ENCODE measurements at places on chromosomes 7 and 10.

DNA sequence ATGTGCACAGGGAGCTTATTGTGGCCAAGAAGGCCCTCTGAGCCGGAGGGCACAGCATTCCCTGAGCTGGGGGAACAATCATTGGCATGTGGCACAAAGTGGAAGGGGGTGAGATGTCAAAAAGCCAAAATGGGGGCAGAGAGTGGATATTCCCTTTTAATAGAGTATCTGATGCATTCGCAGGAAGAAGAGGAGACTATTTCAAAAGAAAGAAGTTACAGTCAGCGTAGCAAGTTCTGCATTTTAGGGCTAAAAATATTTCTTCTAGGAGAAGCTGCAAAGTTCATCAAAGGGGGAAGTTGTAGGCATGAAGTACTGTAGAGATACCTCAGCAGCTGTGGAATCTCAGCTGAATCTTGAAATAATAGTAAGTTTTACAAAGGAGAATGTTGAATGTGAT is 136.0 kb upstream of the WDR11 start:
- no peak for DNase-seq

DNA sequence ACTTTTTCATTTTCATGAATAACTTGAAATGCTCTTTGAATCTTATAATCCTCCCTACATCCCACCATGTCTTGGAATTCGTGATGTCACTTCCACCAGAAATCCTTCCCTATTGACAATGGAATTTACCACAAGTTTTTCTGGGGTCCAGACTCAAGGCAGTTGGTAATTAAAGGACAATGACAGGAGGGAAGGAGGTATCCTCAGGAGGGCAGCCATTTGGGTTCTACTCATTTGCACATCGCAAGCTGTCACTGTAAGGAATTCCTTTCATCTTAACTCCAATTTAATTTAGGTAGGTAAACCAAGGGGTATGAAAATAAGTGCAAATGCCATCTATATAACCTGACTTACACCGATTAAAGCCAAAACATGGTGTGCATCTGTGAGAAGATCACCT is 21.9 kb downstream of the LRRC17 start:
- no peak for DNase-seq

DNA sequence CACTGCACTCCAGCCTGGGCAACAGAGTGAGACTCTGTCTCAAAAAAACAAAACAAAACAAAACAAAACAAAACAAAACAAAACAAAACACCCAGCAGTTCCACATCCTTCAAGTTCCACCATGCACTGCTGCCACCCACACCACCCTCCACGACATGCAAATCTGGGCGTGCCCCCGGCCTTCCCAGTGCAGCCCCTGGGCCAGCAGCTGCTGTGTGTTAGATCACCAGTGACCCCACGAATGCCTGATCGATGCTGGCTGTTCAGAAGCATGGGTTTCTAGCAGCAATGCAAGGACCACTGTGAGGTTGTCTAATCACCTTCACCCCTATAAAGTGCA is 36.3 kb downstream of the ELFN1 start:
- DNase-seq: no peak

- DNase-seq: no peak
Observed at GRCh38 chr10:70418713-70419112, 14.8 kb downstream of the EIF4EBP2 start.

DNA sequence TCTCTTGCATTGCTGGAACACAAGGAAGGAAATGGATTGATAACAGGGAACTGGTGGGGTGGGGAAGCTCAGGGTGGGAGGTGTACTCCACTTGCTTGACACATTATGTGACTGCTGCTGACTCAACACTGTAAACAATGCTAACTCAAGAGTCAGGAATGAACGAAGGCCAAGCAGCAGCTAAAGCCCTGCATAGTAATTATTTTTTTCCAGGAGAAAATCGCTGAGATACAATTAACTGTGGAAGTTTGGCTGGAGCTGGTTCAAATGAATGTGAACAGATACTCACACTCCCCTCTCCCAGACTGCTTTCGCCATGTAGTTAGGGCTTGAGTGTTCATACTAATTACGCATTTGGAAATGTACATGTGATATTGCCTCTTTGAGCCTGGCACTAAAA is 170.9 kb upstream of the AOAH start:
- no peak for DNase-seq

DNA sequence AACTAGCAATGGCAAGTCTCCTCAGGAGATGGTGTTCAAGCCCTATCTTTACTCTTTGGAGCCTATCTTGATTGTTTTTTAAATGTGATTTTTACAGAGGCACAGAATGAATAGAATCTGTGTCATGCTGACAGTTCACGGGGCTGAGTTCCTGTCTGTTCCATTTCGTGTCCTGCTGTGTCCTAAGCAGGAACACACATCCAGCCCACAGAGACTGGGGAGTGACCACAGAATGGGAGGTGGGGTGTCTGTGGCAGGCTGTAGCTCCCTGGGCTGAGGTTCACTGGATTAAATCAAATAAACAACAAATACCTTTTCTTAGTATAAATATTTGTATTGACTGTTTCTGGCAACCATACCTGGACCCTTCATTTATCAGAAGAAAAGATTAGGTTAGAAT is 73.4 kb upstream of the CARD11 start:
- no peak for DNase-seq

GRCh38 chr7:156034397-156034796 is 222.1 kb upstream of the SHH start:
- DNase-seq: no peak

GRCh38 chr7:155316427-155317113 is 18.9 kb downstream of the INSIG1 start:
- no peak for DNase-seq

DNA sequence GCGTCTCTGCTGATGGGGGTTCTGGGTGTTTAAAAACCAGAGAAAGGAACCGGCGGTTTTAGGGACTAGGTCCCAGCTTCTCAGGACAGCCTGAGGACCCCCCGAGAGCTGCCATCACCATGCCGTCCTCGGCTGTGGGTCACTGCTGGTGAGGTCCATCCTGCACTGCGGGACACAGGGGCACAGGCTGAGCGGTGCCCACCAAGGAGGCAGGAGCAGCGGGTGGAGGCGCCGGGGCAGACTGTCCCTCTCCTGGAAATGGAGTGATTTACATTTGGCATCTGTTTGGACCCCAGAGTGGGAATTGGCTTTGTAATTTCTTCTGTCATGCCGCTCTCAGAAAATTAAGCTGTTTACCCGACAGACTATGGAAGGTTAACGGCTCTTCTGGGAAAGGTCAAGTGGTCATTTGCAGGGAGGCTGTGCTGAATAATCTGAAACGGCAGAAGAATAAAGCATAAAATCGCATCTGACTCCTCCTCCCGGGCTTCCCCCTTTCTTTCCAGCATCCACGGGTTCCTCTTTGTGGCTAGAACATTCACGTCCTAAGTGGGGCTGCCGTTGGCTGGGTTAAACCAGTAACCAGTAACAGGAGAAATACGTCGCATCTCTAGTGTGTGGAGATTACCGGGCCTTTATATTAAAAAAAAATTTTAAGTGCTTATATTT is 31.7 kb downstream of the LHPP start:
- no peak for DNase-seq

DNA sequence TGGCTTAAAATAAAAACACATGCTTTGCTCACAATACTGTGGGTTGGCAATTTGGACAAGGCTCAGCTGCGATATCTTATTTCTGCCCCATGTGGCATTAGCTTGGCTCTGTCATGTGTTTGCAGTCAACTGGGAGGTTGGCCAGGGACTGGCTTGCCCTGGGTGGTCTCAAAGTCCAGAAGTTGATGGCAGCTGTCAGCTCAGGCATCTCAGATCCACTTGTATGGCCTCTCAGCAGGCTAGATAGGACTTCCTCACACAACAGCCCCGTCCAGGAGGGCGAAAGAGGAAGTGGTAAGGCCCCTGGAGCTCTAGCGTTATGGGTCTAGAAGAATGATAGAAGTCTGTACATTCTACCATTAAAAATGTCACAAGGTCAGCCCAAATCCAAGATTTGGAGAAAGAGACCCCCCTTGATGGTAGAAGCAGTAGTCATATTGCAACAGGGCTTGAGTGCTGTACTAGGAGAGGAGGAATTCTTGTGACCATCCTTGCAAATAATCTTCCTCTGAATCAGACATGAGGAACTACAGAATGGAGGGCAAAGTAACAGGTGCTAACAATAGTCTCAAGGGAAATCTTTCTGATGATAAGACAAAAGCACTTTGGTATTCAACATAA is 166.2 kb downstream of the FAM107B start:
- no peak for DNase-seq

DNA sequence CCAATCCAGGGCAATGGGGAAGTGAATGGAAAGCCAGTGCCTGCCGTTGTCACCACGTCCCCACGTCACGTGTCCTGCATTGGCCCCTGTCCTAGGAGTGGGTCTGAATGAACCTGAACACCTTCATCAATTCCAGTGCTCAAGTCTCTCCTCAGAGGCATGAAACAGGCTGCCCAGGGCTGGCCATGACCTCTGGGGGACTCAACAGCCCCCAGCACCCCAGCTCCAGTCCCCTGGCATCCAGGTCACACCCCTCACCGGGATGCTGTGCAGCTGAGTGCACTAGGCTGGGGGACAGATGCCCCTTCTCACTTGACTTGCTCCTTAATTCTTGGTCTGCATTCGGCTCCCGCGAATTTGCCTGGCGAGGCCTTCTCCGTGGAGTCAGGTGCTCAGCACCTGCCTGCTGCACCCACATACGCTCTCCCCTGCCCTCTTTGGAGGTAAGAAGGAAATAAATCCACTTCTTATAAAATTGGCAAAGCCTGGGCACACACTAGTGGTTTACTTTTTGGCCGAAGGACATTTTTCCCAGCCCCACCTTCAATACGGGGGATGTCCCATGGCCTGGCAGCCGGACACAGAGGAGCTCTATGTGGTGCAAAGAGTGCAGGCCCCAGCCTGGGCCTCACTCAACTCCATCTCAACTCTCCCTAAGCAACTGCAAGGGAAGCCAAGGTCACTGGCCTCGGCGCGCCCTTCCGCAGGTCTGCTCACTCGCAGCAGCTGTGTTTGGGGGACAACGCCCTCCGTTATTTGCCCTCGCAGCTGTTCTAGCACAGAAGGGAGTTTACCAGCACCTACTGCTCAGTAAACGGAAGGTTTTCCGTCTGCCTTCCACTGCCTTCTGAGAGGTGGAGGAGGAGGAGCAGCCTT is 77.6 kb upstream of the SHH start:
- DNase-seq: no peak

GRCh38 chr10:76382381-76382851 is 951.0 kb downstream of the LRMDA start:
- no peak for DNase-seq

DNA sequence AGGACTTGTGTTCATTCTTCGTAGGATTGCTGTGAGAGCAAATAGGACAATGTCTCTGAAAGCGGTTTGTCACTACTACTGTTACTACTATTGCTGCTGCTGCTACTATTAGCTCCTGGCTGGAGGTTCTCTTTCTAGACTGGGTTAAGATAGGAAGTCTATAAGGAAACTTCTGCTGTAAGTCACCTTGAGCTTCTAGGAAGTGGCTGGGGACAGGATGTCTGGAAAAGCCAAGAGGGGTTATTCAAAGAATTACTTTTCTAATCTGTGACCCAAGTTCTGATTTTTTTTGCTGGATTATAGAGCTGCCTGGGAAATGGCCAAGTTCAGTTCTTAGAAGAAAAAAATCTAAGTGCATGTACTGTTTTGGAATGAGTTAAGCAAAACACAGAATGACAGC is 62.2 kb downstream of the NAMPT start:
- no peak for DNase-seq

- no peak for DNase-seq
Observed at GRCh38 chr10:23585666-23586065, 146.8 kb downstream of the OTUD1 start.

DNA sequence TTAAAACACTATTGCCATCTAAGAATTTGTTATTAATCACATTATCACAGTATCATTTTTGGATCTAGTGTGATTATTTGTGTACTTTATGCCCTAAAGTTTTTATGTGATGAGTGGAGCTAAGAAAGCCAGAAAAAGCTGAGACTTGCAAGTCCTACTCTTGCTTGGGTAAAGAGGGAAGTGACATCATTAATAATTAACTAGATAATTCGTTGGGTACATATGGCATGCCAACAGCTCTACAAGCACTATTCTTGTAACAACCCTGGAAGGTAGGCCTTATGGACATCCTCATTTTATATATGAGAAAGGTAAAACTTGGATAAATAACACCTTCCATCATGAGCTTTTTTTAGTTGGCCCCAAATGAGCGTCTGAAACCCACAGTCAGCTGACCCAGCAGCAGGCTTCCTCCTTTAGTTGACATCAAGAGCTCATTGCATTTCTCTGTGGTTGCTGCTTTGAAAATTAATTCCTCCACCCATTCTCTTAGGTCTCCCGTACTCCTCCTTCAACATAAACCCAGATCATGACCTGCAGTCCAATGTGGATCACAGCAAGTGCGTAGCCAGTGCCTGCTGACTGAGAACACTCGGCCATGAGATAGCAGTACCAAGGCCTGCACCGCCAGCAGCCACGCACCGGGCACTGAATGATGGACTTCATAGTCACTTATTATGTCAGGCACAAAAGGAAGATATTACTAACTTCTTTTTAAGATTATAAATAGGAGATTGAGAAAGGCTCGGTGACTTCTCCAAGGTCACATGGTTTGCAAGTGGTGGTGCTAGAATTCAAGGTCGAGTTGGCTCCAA is 292.0 kb upstream of the AOAH start:
- DNase-seq: no peak

- DNase-seq: no peak
Observed at GRCh38 chr7:69898189-69898588, 299.9 kb downstream of the AUTS2 start.

Data from stimulated activated CD4-positive, alpha-beta T cell treated with anti-CD3 and anti-CD28 coated beads, TNF-alpha, amount 100 ng/mL, for 1 hour (primary cell).